ENCODE measurements at places on chromosomes 16 and 17.

GRCh38 chr16:85757341-85757822 lies 6.5 kb upstream of the C16orf74 start:
- no peak for DNase-seq

DNA sequence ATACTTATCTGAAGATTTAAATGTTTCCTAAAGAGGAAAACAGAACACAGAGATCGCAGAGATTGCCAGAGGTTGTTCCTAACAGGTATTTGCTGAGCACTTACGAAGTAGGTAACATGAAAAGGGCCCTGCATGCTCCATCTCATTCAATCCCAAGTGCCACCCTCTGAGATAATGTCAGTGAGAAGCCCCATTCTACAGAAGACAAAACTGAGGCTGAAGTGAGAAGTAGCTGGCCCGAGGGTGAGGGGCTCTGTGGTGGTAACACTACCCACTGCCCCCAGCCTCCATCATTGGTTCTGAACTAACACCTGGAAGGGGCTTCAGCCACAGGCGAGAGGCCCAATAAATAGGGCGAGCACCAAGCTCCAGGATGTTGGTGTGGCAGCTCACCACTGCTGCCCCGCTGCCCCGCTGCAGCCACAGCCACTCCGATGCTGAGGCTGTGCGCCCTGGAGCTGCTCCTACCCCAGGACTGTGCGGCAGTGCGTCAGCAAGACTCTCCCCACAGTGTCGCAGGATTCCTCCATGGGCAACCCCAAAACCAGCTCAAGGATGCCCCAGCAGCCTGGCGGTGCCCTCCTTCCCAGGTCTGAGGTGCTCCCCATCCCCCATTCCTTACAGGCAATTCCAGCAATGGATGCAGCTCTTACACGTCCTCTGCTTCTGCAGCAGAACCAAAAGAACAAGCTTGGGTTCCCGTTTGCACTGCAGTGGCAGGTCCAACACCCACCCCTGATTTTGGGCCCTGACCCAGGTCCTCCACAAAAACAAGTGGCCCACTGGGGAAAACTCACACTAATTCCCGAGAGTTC lies 10.3 kb downstream of the FLCN start:
- DNase-seq: no peak

- DNase-seq: no peak
Observed at GRCh38 chr17:2155573-2155972, 100.7 kb downstream of the HIC1 start.

- no peak for DNase-seq
Observed at GRCh38 chr17:81309859-81310839, 15.0 kb upstream of the SLC38A10 start.

DNA sequence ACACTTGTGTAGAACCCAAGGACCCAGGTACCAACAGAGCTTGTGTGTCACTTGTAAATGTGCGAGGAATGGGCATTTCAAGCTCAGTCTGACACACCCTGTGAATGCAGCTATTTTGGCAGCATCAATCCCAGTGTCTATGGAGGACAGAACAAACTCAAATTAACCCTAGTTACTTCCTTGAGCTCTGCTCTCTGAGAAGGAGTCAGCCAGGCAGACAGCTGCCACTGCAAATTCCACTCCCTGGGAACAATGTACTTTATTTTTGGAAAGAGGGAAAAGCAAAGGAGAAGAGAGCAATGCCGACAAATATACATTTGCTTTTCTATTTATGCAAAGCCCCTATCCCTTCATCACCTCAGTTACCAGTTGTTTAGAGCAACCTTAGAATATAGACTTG lies 48.4 kb upstream of the NOG start:
- no peak for DNase-seq

DNA sequence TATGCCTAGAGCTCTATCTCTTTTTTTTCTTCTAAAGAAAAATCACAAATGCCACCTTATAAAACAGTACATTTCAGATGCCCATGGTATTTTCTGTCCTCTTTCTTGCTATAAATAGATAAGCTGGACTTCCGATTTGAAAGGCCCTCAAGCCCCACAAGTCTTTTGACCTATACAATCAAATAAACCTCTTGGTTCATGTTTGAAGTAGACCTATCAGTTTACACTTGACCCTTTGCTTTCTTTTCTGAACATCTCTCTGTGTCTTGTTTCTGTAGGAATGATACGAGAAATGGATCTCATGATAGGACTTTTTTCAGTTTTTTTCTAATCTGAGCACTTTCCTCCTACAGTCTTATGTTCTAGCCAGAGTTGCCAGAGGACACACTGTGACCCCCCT lies 327.2 kb downstream of the SOX9 start:
- no peak for DNase-seq

GRCh38 chr17:7673239-7673638 lies 14.1 kb downstream of the TP53 start:
- no peak for DNase-seq

DNA sequence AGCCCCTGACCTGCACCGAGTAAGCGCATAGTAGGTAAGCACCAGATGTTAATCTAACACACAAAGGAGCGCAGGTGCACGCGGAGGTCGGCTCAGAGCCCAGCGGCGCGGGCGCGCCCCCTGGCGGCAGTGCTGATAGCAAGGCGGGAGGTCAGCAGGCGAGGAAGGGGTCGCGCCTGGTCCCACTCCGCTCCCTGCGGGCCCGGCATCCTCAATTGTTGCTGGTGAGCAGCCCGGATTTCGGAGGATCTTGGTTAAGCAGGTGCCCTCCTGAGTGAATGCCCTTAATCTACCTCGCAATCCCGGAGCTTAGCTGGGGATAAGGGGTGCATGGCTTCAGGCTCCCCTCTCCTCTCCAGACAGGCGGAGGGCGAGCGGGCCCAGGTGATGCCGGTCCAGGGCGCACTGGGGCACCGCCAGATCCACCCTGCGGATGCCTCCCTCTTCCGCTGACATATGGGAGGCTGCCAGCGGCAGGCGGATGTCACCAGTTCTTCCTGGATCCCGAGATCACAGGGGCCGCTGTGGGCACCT lies 4.0 kb upstream of the WNT3 start:
- DNase-seq: no peak

GRCh38 chr17:33686171-33686570 lies 393.1 kb upstream of the ASIC2 start:
- no peak for DNase-seq

- DNase-seq: no peak
Observed at GRCh38 chr17:35553310-35553709, 7.3 kb downstream of the SLFN14 start.

GRCh38 chr17:78535273-78536197 lies 41.7 kb downstream of the DNAH17 start:
- no peak for DNase-seq

- DNase-seq: no peak
Observed at GRCh38 chr17:6630390-6630789, 10.1 kb downstream of the KIAA0753 start.

DNA sequence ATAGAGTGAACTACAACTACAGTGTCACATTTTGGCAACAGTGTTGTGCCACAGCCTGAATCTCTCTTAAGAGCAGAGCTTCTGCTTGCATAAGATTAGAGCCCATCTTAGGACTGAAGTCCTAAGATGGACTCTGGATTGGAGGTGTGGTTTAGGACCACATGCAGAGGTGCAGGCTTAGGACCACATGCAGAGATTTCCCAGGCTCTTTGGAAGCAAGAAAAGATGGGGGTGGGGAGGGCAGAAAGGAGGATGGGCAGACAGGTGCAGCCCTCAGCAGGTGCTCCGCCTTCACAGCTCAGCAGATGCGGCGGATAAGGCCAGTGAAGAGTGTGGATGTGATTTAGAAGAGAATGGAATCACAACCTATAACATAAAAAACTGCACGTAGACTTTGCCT lies 128.7 kb downstream of the TANGO6 start:
- no peak for DNase-seq

GRCh38 chr17:31677681-31678080 lies 181.4 kb downstream of the COPRS start:
- no peak for DNase-seq

DNA sequence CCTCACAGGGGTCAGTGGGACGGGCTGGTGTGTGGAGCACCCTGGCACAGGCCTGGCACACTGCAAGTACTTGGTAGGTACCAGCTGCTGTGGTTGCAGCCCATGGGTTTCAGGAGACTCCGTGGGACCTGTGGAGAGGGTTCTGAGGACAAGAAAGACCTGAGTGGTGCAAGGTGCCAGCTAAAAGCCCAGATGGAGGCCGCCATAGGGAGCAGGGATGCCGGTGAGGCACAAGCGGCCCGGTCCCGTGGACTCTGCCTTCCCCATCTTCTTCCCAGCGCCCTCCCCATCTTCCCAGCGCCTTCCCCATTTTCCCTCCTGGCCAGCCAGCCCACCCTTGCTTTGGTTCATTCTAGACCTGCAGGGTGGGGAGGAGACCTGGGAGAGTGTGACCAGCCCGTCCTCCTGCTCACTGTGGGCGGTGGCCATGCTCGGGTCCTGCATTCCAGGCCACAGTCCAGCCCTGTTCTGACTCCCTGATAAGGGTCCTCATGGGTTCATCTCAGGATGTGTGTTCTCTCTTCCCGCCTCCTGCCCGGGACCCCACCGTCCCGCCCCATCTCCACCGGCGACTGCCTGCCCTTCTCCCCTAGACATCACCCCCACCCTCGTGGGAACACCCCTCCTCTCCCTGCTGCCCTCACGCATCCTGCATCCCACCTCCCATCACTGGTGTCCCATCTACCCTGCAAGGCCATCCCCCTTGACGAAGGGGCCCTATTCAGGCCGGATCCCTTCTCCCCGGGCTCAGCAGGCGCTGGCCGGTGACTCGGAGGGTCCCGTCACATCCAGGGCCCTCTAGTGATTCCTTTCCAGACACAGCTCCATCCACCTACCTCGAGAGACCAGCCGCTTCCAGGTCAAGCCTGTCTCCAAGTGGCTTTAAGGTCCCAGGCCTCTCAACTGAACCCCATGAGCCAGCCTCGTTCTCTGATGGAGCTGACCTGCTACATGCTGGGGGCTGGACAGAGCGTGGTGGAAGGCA lies 3.4 kb downstream of the ZNF469 start:
- DNase-seq: no peak

DNA sequence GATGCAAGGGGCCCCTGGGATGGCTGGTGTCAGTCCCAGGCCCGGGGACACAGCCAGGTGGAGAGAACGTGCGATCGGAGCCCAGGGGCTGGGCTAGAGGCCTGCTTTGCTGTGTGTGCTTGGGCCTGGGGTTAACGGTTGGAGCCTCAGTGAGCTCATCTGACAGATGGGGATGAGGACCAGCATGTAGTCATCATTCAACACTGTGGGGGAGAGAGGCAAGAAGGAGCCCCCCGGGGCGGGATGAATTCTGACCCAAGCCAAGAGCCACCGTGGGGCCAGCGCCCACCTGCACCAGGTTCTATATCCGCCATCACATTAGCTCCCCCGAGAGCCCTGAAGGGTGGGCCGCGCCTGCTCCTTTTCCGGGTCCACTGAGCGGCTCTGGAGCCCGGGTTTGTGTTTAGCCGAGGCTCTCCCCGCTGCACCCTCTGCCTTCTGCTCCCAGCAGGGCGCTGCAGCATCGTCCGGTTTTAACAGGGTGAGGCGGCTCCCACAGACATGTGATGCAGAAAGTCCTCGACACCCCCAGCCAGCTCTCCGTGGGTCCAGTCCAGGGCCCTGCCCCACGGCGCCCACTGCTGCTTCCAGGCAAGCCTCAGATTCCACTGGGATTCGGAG lies 365.7 kb downstream of the SEC14L1 start:
- DNase-seq: no peak

- no peak for DNase-seq
Observed at GRCh38 chr17:80153004-80153403, 6.1 kb upstream of the EIF4A3 start.

DNA sequence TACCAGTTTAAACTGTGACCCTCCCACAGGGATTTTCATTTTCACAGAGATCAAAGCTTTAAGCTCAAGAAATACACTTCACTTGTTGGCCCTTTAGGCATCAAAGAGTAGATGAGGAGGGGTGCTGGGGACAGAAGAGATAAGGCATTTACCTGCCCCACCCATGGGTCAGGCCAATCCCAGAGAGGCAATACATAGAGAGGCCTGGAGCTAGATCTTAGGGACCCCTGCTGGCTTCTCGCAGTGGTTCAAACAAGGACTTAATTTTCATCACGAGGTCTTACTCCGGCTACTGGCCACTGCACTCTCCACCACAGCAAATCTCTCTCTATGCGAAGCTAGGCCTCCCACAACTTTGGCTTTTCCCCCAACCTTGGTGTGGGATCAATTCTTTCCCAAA lies 46.6 kb downstream of the NOG start:
- DNase-seq: no peak

DNA sequence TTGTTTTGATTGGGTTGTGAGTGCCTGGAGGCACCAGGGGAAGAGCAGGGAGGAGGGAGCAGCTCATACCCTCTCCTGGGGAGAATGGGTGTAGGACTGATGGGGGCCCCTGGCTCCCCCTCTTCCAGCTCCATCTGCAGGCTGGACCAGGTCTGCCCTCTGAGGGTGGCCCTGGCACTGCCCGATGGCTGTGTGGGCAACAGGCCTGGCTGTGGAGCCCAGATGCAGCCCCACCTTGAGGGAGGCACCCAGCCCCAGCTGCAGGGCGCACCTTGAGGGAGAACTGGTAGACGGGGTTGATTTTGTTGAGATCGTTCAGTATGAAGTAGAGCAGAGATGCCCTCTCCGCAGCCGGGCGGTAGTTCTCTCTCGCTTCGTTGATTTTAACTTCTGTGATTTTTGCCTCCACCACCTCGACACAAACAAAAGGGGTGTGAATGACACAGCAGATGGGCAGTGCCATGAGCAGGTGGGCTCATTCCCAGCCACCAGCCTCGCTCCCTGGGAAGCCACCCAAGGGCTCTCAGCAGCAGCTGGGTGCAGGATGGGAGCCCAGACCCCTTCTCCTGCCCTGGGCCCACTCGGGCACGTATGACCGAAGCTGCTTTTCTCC lies 71.6 kb downstream of the PGS1 start:
- no peak for DNase-seq

DNA sequence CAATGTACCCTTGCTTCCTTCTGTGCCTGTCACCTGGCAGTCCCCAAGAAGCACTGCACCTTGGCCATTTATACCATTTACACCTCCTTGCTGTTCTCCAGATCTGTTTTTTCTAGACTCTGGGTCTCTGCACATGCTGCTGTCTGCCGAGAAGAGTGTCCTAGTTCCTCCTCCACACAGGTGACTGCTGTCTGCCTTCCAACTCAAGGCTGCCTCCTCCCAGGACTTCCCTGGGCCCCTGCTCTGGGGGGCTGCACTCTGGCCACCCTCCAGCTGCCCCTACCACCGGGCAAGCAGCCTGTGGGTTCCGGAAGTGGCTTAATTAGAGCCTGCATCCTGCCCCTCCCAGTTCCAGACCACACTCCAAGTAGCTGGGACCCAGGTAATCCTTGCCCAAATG lies 5.7 kb upstream of the LIMD2 start:
- DNase-seq: no peak

DNA sequence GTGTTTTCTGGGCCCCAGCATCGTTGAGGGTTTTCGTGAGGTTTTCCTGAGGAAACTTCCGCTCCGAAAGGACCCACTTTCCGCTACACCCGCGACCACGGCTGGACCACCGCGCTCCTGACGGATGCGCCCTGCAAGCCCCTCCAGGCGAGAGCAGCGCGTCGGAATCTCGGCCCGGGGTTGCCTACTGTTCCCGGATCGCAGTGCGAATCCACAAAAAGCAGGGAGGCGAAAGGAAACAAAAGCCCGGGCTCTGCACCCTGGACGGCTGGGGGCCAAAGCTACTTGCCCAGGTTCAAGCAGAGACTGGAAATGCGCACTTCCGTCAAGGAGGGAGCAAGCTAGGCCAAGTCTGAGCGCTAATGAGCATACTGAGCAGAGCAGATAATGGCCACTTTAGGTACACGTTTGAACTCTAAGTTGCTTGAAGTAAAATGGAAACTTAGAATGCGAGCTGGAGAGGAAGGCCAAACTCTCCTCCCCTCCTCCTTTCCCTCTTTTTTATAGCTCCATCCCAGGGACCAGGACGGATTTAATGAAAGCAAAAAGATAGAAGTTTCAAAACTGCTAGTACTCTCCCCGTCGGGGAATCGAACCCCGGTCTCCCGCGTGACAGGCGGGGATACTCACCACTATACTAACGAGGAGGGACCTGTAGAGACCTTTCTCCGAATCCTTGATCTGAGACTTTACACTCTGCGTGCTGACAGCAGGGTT lies 11.4 kb upstream of the AURKB start:
- DNase-seq: peak; percentile 42

All from SIG-M5 (cell line).